ENCODE measurements at places on chromosomes 12 and 14.

- DNase-seq: peak; percentile 69
Measured at GRCh38 chr12:53452159-53453077, 516 bp downstream of the PCBP2 start.

GRCh38 chr14:69323999-69324282 is 64.0 kb downstream of the GALNT16 start:
- no peak for DNase-seq

DNA sequence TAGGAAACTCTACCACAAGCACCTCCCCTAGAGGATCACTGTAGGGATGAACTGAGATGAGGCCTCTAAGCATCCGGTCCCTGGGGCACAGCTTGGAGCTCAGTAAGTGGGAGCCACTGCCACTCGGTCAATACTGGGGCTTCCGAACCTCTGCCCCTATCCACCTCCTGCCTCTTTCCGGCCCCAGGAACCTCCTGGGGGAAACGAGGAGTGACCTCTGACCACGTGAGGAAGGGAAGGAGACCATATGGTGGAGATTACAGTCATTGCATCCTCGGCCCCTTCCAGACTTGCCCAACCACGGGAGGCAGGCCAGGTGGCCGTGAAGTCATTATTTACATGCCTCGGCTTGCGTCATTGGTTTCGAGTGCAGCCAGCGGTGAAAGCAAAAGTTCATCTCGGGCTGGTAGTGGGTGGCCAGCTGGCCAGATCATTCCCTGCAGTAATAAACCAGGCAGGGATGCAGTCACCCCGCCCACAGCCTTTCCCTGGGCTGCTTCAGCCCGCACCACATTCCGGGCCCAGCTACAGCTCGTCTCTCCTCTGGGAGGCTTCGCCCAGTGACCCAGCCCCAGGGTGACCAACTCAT is 65.4 kb downstream of the C14orf132 start:
- no peak for DNase-seq

DNA sequence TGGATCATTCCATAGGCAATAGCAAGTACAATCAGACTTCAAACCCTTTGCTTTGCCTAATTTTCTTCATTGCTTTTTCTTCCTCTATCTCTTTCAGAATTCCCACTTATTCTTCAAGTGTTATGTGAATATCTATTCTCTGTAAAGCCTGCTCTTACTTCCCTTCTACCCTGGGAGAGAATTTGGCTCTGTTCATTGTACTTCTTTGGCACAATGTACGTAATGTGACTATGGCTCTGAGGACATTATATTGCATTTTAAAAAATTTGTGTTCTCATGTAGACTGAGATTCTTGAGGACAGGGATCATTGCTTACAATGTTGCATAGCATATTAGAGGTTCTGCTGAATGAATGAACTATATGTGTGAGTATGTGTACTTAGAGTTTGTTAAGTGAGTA is 16.9 kb upstream of the PRICKLE1 start:
- DNase-seq: no peak

DNA sequence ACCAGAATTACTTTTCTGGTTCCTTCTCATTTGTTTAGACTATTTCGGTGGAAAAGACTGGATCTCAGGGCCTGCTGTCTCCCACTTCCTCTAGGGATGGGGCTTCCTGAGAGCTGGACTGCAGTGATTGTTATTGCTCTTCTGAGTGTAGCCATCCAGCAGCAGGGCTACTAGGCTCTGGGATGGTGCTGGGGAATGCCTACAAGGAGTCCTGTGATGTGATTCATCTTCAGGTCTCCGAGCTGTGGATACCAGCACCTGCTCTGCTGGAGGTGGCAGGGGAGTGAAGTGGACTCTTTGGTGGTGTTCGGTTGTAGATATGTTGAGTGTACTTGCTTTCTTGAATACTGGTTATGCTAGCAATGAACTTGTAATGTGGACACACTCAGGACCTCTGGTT is 42.7 kb downstream of the AEBP2 start:
- DNase-seq: no peak

DNA sequence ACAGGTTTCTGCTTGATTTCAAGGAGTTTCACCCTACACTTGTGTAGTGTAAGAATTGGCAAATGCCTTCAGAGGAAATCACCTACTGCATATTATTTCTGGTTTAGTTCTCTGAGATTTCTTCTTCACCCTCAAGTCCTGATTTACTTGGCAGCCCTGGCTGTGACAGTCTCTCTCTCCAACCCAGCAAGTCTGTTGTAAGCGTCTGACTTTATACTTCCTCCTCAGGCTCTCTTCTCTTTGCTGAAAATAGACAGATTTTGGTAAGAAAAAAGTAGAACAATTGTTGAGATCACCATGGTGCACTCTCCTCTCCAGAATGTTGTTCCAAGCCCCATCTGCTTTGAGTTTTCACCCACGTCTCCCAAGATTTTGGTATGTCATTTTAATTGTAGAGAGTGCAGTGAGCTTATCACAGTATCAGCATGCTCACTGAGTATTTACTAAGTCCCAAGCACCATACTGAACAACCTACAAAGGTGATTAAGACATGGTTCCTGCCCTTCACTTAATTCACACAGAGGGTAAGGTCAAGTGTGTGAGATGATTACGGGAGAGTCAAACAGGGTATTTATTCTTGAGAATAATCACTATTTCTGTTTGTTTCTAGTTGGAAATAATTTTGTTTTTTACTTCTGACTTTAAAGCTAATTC is 148.7 kb downstream of the MDGA2 start:
- no peak for DNase-seq

- DNase-seq: no peak
Measured at GRCh38 chr14:61599942-61600341, 95.4 kb upstream of the HIF1A start.

DNA sequence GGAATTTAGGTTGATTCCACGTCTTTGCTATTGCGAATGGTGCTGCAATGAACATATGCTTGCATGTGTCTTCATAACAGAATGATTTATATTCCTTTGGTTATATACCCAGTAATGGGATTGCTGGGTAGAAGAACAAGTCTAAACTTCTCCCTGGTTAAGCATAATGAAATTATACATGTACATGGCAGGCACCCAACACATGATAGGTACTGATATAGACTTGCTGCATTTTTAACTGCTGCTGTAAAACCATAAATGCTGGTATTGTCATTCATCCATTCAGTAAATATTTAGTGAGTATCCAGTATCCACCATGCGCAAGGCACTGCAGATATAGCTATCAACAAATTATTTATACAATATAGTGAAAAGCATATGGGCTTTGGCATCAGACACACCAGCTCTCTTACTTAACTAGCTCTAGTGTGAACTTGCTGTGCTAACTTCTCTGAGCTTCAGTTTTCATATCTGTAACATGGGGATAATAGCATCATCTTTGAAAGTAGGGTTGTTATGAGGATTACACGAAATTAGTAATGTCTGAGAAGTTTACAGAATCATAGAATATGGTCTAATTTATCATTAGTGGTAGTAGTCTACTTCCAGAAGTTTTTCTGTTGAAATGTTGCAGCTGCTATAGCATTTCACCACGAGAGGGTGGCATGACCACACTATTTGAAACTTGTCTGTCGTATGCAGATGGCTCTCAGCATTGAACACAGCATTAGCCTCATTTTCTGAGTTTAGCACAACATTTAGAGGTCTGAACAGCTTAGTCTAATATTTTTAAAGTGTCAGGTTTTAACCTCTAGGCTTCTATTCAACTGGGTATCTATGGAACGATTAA is 32.0 kb upstream of the SEL1L start:
- no peak for DNase-seq

- DNase-seq: no peak
Measured at GRCh38 chr12:63928305-63928704, 83.8 kb downstream of the SRGAP1 start.

DNA sequence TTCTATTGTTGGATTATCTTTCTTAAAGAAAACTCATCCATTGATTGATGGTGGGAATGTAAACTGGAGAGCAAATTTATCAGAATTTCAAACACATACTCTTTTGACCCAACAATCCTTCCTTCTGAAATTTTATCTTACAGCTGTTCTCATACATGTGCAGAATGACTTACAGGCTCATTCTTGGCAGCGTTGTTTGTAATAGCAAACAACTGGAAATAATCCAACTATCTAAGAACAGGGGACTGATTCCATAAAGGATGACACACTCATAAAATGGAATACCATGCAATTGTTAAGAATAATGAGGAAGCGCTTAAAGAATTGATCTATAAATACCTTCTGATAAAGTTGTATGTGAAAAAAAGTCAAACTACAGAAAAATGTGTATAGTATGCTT is 24.0 kb downstream of the RHOJ start:
- DNase-seq: no peak

GRCh38 chr12:93130366-93131054 is 201.4 kb upstream of the EEA1 start:
- DNase-seq: no peak

DNA sequence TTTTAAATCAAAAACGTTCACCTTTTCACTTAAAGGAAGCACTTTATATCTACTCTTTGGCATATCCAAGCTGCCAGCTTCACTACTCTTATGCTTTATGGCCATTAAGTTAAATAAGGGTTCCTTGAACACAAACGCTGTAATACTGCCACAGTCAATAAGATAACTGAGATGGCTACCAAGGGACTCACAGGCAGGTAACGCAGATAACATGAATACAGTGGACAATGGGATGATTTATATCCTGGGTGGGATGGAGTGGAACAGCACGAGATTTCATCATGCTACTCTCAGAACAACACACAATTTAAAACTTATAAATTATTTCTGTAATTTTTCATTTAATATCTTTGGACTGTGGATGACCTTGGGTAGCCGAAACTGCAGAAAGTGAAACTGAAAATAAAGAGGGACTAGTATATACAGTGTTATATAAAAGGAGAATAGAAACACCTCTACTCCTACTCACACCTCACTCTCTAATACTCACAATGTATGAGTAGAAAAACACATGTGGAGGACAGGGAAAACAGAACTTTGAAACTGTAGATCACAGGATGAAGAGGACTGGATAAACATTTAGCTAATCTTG is 367.3 kb downstream of the C12orf50 start:
- DNase-seq: no peak

- no peak for DNase-seq
Measured at GRCh38 chr12:70074510-70074909, 168.7 kb upstream of the CNOT2 start.

- DNase-seq: no peak
Measured at GRCh38 chr12:124947561-124948398, 33.3 kb upstream of the UBC start.

GRCh38 chr12:110785240-110785639 is 42.5 kb upstream of the PPP1CC start:
- no peak for DNase-seq

GRCh38 chr14:60575008-60575407 is 66.1 kb downstream of the SIX6 start:
- DNase-seq: no peak

DNA sequence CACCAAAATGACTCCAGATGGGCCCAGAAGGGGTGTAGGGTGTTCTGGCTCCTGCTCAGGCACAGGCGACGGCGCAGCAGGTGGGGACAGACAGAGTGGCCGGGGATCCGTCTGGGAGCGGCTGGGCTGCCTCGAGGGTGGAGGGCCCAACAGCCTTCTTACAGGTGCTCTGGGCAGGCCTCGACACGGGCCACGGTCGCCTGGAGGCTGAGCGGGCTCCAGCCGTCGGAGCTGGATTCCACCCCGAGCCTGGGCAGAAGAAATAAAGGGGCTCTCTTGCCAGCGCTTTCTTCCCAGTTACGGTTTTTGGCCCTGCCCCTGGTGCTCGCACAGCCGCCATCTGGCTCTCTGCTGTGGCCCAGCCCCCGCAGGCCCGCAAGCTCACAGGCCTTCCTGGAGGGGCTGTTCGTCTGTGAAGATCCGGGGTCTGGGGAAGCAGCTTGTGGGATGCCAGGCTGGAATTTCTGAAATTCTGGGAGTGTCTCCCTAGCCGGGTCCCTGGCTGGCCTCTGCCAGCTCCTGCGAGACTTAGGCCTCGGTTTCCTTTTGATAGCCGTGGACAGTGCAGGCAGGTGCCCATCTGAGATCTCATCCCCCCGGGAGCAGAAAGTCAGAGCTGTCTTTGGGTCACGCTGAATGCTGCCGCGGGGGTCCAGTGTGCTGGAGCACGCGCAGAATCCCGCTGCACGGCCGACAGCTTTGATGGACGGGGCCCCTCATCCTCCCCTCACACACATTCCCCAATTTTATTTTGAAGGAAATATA is 122.7 kb downstream of the PAPOLA start:
- DNase-seq: no peak

DNA sequence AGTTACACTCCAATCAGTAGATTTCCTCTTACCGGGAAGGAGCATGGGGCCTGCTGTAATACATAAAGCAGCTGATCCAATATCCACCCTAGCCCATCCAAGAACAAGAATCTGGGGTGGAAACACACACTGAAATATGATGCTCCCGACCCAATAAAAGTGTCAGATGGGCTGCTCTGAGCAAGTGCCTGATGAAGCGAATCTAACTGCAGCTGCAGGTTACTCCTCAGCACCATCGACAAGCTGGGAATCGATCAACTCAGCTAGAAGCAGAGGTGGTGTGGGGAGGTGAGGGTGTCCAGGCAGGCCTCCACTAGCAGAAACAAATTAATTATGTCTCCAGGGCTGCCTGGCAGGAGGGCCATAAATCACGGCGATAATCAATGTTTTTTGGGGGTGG is 64.0 kb upstream of the WSCD2 start:
- DNase-seq: no peak

- no peak for DNase-seq
Measured at GRCh38 chr12:127729381-127729780, 537.6 kb upstream of the TMEM132C start.

- DNase-seq: no peak
Measured at GRCh38 chr14:76837524-76837923, 11.3 kb downstream of the LRRC74A start.

DNA sequence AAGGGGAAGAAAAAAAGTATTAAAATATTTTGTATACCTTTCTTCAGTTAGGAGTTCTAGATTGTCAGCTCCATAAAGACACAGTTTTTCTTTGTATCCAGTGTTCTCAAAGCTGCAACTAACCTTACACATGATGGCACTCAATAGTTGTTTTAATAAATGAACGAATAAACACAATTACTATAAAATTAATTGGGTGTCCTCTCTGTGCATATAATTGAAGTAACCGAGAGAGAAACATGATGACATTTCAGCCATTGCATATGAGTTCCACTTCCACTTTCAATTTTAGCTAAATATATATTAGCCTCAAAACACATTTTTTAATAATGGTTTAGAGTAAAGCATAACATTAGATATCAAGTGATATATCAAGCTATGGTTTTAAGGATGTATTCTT is 671.2 kb downstream of the LRFN5 start:
- DNase-seq: no peak
